Mesendoderm (in vitro differentiated cells): ENCODE measurements at places on chromosomes 3 and 15.

- no peak for DNase-seq
These were observed 5.4 kb downstream of the ZBTB47 start for GRCh38 chr3:42658771-42659390.

GRCh38 chr3:45249391-45249790 lies 23.3 kb upstream of the TMEM158 start:
- no peak for DNase-seq

GRCh38 chr3:196179380-196180308 lies 31.6 kb downstream of the ZDHHC19 start:
- peak; percentile 52 for DNase-seq

- DNase-seq: no peak
These were observed 628.1 kb downstream of the IGSF11 start for GRCh38 chr3:118406562-118406961.

GRCh38 chr3:114218578-114219185 lies 18.7 kb downstream of the ZNF80 start:
- no peak for DNase-seq
